Naive thymus-derived CD4-positive, alpha-beta T cell (primary cell): ENCODE measurements at places on chromosomes 2 and 18. TPM values are rescaled to one million over a fixed set of nuclear protein-coding genes. Genes with fewer than 3 reads are reported as not detected.

GRCh38 chr2:205701509-205701908, 19.2 kb downstream of the NRP2 start:
- DNase-seq = no peak

DNA sequence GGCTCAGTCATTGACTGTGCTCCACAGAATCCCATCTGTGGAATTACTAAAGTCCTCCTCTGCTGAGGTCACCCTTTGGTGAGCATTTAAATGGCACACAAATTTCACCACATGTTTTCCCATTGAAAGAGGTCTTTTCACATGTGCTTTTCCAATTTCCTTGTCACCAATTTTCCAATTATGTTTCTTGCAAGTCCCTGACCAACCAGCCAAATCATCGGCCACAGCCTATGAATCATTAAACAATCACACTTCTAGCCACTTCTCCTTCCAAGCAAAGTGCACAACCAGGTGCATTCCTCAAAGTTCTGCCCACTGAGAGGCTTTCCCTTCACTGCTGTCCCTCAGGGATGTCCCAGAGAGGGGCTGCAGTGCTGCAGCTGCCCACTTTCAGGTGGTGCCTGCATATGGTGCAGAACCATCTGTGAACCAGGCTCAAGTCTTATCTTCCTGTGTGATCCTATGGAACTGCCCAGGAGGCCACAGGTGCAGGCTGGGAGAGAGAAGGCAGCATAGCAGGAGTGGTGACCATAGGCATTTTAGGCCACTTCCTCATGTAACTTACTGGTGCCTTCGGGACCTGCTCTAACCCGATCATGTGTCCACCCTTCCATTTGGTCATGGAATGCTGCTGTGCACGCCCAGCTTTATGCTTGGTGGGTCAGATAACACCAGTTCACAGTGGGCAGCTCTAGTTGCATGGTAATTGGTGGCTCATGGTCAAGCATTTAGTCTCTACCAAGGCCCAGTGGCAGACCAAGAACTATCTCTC, 153.0 kb downstream of the SEPTIN10 start:
- DNase-seq = no peak

GRCh38 chr18:7902399-7902839, 335.3 kb downstream of the PTPRM start:
- DNase-seq = no peak

FAM228A gene
- total RNA-seq = not detected
